Tibial nerve (tissue), 4 donors: ENCODE measurements at places on chromosomes 4 and X. TPM values are rescaled to one million over a fixed set of nuclear protein-coding genes. Genes with fewer than 3 reads are reported as not detected.
A peak's percentile ranks its signal among the peaks of the same experiment; 100 is the strongest.

DNA sequence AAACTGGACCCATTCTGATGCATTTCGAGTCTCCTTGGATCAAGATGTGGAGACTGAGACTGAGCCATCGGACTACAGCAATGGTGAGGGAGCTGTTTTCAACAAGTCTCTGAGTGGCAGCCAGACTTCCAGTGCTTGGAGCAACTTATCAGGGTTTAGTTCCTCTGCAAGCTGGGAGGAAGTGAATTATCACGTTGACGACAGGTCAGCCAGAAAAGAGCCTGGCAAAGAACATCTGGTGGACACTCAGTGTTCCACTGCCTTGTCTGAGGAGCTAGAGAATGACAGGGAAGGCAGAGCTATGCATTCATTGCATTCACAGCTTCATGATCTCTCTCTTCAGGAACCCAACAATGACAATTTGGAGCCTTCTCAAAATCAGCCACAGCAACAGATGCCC is 84.8 kb downstream of the NEUROG2 start:
- no peak overlapping the region for H3K27ac ChIP-seq
- H3K4me3 ChIP-seq: no peak overlapping the region
- no peak for DNase-seq
- H3K27me3 ChIP-seq: no peaks in the 10 kb centered on the region
- H3K4me1 ChIP-seq: no peaks in the 10 kb centered on the region

The ASB12 gene
- not detected for total RNA-seq

The F8A1 gene
- 5.5 TPM for total RNA-seq

The FGFBP2 gene
- 33.0 TPM for total RNA-seq

GRCh38 chr4:183532821-183533220 is 28.0 kb downstream of the ING2 start:
- H3K36me3 ChIP-seq: no peaks in the 10 kb centered on the region
- no peak overlapping the region for H3K27ac ChIP-seq
- no peaks in the 10 kb centered on the region for H3K4me1 ChIP-seq
- no peak overlapping the region for H3K4me3 ChIP-seq
- H3K27me3 ChIP-seq: no peaks in the 10 kb centered on the region

DNA sequence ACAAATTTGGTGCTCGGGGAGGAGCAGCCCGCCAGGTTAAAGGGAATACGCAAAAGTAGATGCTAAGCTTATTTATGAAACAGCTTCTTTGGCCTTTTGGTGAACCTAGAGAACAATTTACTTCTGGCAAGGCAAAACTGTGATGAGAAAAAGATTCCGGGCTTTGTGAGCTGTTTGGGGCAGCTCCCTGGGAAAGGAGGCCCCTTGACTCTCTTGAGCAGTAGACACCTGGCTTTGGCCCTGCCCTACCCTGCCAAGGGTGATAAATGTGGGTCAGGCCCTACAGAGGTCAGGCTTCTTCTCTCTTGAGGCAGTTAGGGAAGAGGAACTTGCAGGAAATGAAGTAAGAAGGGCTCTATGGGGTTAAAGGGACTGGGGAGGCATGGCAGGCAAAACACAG is 509.6 kb downstream of the MID1IP1 start:
- no peaks in the 10 kb centered on the region for H3K27me3 ChIP-seq
- no peaks in the 10 kb centered on the region for H3K4me1 ChIP-seq
- no peak overlapping the region for H3K4me3 ChIP-seq
- DNase-seq: no peak

The PDZD4 gene
- 20.2 TPM for total RNA-seq

GRCh38 chrX:153598541-153599191 is at the start of gene CCNQ:
Gene CCNQ (minus strand): TSS chrX:153599139. CDS start chrX:153599073, 66 bp downstream.
- H3K27ac ChIP-seq: peak within 1 kb of the TSS; percentile 78
- no peak for DNase-seq
- H3K4me3 ChIP-seq: peak within 1 kb of the TSS; percentile 60
- H3K27me3 ChIP-seq: peaks cover 5% of the 10 kb centered on the region
- H3K36me3 ChIP-seq: peaks cover 19% of the 10 kb centered on the region

GRCh38 chr4:112585977-112586736 is 50.6 kb downstream of the ZGRF1 start:
- H3K27me3 ChIP-seq: no peaks in the 10 kb centered on the region
- DNase-seq: no peak
- no peak overlapping the region for H3K27ac ChIP-seq
- H3K36me3 ChIP-seq: no peaks in the 10 kb centered on the region
- no peak overlapping the region for H3K4me3 ChIP-seq
- H3K4me1 ChIP-seq: no peaks in the 10 kb centered on the region

GRCh38 chr4:11455201-11455835 is 26.6 kb upstream of the HS3ST1 start:
- H3K36me3 ChIP-seq: no peaks in the 10 kb centered on the region
- H3K27ac ChIP-seq: no peak overlapping the region
- DNase-seq: no peak
- H3K4me1 ChIP-seq: no peaks in the 10 kb centered on the region
